ENCODE measurements at places on chromosomes 11 and 22.

DNA sequence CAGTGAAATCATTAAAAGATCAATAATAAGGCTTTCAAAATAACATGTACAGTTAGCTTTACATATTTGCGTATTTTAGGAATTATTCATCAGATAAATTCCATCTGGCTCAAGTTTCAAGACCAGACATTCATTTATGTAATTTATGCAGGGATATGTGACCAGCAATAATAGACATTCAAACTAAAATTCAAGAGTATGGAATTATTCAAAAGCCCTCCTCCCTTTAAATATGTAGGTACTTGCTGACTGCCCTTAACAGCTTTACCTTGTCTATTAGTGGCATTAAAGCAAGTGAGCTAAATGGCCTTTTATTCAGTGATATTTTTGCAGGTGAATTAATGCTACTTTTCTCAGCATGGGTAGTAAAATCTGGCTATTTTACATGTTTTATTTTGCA, 126.1 kb downstream of the LRRC4C start:
- no peak for DNase-seq

DNA sequence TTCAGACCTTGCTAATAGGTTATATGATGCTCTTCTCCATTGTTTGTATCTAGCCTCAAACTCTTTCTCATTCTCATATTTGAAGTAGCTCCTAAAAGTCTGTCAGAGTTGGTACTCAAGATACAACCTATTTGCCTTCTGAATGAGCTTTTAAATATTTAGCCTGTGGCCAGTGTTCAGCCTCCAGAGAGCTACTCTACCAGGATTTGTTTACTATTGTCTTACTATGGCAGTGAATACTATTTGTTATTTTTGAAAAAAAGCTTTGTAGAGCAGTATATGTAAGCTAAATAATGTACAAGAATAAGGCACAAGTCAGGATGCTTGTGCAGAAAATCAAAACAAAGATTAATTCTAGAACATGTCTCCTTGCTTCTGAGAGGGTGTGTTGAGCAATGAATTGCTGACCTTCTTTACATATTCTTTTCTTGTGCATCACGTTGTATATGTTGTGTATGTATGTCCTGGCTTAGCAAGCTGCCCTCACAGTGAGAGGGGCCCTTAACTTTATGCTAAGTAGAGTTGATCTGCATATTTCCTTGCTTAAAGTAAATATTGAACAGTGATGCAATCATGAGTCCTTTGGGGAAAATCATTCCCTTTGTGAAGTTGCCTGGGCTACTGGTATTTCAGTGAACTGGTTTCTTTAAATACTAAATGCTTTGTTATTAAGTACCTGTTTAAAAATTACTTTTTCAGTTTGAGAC, 438.0 kb downstream of the LUZP2 start:
- DNase-seq: no peak

GRCh38 chr11:72730737-72731136, 21.5 kb downstream of the ARAP1 start:
- DNase-seq: no peak

GRCh38 chr11:112013497-112014164, 11.6 kb upstream of the DLAT start:
- DNase-seq: no peak

DNA sequence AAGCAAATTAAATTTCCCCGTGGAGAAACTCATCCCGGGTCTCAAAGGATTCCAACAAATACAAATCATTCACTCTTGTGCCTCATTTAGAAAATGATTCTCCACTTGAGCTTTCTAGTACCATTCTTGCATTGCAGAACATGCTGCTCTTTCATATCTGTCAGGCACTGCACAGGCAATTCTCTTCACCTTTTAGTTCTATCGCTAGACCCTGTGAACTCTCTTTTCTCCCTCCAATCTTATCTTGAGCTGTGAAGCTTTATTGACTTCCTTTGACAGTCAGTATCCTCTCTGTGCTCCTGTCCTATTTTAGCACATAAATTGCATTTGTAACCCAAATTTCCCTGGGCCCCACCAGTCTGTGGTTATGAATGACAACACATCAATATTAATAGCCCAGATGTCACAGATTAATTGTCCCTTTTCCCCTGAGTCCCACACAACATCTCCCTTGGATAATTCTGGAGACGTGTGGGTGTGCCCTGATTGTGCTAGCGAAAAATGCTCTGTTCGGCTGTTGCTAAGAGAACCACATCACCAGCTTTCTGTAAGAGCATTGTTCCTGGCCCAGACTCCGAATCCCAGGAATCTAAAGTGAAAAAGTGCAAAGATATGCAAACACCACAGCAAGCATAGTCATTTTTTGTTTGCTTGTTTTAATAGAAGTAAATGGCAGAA, 22.4 kb upstream of the SC5D start:
- no peak for DNase-seq
